Naive thymus-derived CD8-positive, alpha-beta T cell (primary cell): ENCODE measurements at places on chromosomes 6 and 20. TPM values are rescaled to one million over a fixed set of nuclear protein-coding genes. Genes with fewer than 3 reads are reported as not detected.

Gene TTBK1
- not detected for total RNA-seq

- peaks cover 16% of the 10 kb centered on the region for H3K4me1 ChIP-seq
- H3K4me3 ChIP-seq = no peak overlapping the region
- no peak for DNase-seq
- H3K36me3 ChIP-seq = peaks cover 17% of the 10 kb centered on the region
- no peaks in the 10 kb centered on the region for H3K27me3 ChIP-seq
Observed at GRCh38 chr6:158040804-158041347, 59.2 kb downstream of the SYNJ2 start.

Gene ECT2L
- total RNA-seq = not detected

DNA sequence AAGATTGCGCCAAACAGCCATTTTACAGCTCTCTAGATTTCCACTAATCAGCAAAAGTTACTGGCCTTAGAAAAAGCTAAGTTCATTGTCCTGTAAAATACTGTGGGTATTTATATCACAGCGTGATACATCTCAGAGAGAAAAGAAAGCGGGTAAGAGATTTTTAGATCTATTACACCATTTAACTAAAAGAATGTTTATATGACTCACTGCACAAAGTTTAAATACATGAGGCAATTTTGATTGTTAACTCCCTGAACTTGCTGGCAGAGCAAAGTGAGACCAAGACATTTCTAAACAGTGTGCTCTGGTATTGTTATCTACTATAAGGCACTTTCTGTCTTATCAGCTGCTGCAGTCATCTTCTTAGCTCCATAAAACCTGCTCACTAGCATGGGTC lies 314.3 kb downstream of the EPHA7 start:
- H3K4me1 ChIP-seq = no peaks in the 10 kb centered on the region
- DNase-seq = no peak
- H3K4me3 ChIP-seq = no peak overlapping the region
- no peak overlapping the region for H3K27ac ChIP-seq
- H3K36me3 ChIP-seq = no peaks in the 10 kb centered on the region

Gene MYL9
- total RNA-seq = not detected

Gene MYLK2
- not detected for total RNA-seq

DNA sequence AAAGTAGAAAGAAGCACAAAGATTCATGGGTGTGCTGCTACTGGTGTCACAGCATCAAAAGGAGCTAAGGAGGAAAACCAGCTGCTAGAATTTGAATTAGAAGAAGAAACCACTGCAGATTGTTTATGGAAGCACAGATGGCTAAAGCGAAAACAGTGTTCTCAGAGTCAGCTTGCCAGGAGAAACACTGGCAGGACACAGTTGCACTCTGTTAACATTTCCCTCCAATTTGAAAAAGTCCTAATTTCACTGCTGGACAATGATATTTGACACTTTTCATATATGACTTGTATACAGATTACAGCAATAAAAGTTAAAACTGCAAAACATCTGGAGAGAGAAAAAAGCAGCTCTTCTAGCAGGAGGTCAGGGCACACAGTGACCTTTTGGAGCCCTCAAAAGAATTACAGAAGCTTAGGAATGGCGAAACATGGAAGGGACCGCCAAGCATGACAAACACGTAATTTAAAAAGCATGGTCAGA lies 314.5 kb downstream of the COL12A1 start:
- DNase-seq = no peak
- no peak overlapping the region for H3K4me3 ChIP-seq

- no peak overlapping the region for H3K27ac ChIP-seq
- H3K4me3 ChIP-seq = no peak overlapping the region
- peaks cover 2% of the 10 kb centered on the region for H3K4me1 ChIP-seq
- H3K36me3 ChIP-seq = peaks cover 11% of the 10 kb centered on the region
Observed at GRCh38 chr6:24439858-24440539, 37.3 kb downstream of the MRS2 start.

Gene C6orf15
- not detected for total RNA-seq

Gene GATA5
- not detected for total RNA-seq

DNA sequence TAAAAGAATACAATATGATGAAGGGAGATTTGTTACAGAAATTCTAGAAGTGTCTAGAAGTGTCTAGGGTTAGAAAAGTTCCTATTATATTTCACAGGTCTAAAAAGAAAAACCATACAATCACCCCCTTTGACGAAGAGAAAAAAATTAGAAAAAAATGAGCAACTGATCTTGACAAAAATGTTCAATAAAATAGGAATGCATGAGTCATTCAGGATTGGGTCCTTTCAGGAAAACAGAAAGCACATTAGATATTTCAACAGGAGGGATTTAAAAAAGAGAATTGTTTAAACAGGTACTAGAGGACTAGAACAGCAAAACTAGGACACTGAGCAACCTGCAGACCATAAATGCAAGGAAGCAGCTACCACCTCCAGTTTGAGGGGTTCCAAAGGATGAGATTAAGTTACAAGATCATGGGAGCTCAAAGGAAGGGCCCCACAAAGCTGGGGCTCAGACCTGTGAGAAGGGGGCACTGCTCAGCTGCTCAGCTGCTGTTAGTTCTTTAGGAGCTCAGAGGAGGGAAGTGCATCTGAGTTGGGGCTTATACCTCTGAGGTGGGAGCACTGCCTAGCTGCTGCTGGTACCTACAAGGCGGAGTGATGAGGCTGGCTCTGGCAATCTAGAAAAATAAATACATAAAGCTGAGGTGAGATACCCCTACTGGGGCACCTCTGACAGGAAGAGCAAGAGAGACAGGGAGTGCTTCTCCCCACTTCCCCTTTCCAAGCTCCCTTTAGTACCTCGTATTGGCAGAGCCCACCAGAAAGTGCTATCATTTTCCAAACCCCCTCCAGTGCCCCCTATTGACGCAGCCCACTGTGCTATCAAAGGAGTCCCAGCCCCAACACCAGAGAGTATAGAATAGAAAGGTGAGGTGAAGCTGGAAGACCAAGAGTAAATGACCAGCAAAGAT lies 27.1 kb upstream of the BEND6 start:
- DNase-seq = no peak
- no peak overlapping the region for H3K4me3 ChIP-seq
- no peaks in the 10 kb centered on the region for H3K4me1 ChIP-seq
- H3K27ac ChIP-seq = no peak overlapping the region
- H3K36me3 ChIP-seq = no peaks in the 10 kb centered on the region
- H3K27me3 ChIP-seq = peaks cover 14% of the 10 kb centered on the region

DNA sequence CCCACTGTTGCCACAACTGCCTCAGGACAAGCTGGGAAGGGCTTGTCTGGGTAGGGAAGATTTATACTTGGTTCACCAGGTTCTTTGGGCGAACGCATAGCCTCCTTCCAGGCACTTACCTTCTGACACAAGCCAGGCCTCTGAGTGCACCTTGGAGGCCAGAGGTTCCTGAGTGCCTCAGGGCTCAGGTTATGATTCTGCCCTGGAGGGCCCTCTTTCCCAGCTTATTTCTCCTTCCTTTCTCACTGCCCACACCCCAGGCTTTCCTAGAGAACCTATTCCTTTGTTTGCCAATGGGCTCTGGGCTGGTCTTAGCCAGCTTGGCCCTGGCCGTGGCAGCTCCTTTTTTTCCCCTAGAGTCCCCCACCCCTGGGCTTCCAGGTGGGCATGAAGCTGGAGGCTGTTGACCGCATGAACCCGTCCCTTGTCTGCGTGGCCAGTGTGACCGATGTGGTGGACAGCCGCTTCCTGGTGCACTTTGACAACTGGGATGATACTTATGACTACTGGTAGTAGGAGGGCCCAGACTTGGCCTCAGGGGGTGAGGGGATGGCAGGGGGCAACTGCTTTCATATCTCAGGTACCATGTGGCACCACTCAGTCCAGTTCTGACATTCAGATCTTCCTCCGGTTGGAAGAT lies 25.0 kb downstream of the L3MBTL1 start:
- DNase-seq = no peak
- no peaks in the 10 kb centered on the region for H3K36me3 ChIP-seq
- H3K27me3 ChIP-seq = no peaks in the 10 kb centered on the region
- H3K4me3 ChIP-seq = no peak overlapping the region

DNA sequence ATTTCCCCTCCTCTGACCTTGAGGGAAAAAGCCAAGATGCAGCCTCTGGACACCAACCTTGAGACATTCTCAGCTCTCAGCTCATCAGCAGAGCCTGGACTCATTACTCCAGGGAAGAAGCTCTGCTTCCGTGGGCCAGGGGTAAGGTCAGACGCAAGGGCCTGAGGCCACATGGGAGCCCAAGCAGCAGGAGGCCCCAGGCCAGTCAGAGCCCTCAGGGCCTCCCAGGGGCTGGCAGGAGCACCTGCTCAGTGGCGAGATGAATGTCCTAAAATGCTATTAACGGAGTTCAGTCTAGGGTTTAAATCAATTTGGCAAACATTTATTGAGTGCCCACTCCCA lies 208.6 kb downstream of the ERMARD start:
- peaks cover 37% of the 10 kb centered on the region for H3K4me1 ChIP-seq
- H3K27ac ChIP-seq = peak overlapping the region; percentile 97
- no peak for DNase-seq
- H3K4me3 ChIP-seq = no peak overlapping the region
- no peaks in the 10 kb centered on the region for H3K36me3 ChIP-seq

Gene CST5
- not detected for total RNA-seq

- no peak for DNase-seq
- H3K4me1 ChIP-seq = peaks cover 22% of the 10 kb centered on the region
- H3K27ac ChIP-seq = no peak overlapping the region
- no peaks in the 10 kb centered on the region for H3K27me3 ChIP-seq
Observed at GRCh38 chr6:111204305-111204704, 117.0 kb downstream of the SLC16A10 start.

Gene EFCAB8
- total RNA-seq = 2.9 TPM
